ENCODE measurements at places on chromosomes 12 and 14.

DNA sequence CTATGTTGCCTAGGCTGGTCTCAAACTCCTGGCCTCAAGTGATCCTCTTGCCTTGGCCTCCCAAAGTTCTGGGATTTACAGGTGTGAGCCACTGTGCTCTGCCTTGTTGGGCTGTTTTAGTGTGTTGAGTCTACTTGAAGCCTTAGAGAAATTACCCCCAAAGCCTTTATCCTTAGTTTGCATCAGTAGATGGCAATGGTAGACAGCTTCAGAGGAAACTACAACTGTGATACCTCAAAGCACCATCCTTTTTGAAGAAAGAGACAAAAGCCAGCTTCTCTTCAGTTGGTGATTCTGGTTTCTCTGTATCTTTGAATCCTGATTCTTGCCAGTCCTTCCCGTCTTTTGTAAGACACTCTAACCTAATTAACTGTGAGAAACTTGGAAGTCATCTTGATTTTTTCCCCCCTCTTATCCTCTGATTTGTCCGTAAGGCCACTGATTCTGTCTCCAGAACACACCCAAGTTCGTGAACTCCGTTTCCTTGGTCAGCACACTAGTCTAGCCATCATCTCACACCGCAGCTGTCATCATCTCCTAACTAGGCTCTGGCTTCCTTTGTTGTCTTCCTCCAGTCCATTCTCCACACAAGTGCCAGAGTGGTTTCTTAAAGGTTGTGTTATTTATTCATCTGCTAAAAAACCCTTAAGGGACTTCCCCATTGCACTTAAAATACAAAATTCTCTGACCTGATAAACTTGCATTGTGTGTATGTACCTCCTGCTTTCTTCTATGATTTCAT is 20.2 kb downstream of the ATP2A2 start:
- peak; percentile 28 for DNase-seq

DNA sequence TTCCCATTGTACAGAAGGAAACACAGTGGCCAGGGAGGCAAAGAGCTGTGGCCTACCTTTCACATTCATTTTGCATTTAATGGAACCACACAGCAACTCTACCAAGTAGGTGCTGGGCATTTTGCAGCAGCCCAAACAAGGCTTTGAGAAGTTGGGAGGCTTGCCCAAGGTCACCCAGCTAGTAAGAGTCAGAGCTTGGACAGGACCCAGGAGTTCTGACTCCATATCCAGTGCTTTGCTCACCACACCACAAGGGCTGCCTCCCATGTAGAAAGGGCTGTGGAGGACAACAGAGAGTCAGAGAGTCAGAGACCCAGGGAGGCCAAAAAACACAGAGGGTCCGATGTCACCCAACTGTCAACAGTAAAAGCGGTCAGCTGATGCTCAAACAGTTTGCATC is 400.2 kb downstream of the BCL11B start:
- DNase-seq, result no peak

GRCh38 chr12:132357623-132358186 is 28.3 kb upstream of the GALNT9 start:
- DNase-seq, result no peak

DNA sequence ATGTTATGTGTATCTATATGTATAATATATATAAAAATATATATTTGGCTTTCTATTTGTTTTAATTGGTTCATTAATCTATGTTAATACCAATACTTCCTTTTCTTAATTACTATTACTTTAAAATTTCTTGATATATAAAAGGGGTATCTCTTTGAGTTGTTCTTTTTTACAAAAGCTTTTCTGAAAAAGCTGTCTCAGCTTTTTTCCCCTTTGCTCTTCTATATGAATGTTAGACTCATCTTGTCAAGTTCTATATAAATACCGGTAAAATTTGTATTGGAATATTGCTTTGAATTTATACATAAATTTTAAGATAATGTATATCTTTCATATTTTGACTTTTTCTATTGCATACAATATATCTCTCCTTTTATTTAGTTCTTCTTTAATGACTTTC is 139.8 kb upstream of the FOXG1 start:
- DNase-seq, result no peak

GRCh38 chr12:119819322-119819721 is 57.8 kb downstream of the CIT start:
- DNase-seq, result no peak

DNA sequence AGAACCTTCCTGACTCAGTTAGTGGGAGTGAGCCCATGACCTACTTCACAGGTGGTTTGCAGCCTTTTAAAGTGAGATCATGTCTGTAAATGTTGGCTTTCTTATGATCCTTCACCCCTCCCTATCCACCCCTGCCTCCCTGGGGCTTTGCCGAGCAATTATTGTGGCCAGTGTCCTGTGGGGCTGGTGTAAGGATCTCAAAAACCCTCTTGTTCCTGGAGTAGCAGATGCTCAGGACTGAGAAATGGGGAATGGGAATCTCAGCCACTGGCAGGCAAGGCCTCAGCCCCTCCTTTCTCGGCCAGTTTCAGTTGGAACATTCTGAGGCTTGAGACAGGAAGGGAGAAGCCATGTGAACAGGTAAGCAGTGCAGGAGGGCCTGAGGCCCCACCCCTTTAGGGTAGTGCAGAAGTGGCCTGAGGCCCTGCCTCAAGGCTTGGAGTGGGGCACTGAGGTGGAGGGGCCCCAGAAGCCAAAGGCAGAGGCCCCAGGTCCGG is 53.8 kb downstream of the PLEKHG3 start:
- no peak for DNase-seq

Data from activated effector memory CD4-positive, alpha-beta T cell treated with anti-CD3 and anti-CD28 coated beads, Interleukin-2, amount 50 U/mL, for 16 hours (primary cell).